Activated effector memory CD4-positive, alpha-beta T cell treated with Interleukin-2 at 50 U/mL for 16 hours (primary cell): ENCODE measurements at places on chromosomes 4 and X.

- no peak for DNase-seq
These were observed 104.4 kb downstream of the HHIP start for GRCh38 chr4:144750348-144750747.

DNA sequence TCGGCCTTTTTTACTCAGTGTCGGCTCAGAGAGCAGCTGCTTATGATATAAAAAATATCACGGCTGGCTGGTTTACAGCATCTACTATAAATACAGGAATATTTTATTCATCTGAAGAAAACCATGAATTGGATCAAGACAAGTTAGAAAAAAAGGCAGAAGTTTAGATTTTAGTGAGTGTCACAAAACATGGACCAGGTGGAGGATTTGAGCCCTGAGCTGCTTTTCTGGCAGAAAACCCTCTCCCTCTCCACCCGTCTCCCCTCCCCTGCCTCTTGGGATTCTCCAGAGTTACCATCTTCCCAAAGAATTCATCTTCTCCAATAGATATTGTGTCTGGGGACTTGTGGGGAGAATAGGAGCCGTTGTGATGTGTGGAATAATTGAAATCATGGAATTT lies 142.8 kb upstream of the RAI2 start:
- DNase-seq: no peak

DNA sequence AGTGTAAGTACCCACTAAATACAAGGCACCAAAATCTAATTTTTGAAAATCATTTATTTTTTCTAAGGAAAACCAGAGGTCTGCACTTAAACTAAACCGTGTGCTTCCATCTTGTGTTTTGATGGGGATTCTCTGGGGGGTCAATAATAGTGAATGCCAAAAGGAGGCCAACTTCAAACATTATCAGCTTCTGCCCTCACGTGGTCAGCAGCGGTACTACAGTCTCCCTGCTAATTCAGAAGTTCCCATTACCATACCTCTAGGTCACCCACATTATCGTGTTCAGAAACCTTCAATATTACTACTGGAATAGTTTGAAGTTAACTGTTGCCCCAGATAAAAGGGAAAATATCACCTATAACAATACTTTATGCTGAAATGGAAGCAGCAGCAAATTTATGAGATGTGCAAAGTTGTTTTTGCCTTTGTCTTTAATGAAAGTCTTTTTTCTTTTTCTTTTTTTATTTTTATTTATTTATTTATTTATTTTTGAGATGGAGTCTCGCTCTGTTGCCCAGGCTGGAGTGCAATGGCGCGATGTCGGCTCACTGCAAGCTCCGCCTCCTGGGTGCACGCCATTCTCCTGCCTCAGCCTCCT lies 17.3 kb downstream of the CTPS2 start:
- peak; percentile 25 for DNase-seq

DNA sequence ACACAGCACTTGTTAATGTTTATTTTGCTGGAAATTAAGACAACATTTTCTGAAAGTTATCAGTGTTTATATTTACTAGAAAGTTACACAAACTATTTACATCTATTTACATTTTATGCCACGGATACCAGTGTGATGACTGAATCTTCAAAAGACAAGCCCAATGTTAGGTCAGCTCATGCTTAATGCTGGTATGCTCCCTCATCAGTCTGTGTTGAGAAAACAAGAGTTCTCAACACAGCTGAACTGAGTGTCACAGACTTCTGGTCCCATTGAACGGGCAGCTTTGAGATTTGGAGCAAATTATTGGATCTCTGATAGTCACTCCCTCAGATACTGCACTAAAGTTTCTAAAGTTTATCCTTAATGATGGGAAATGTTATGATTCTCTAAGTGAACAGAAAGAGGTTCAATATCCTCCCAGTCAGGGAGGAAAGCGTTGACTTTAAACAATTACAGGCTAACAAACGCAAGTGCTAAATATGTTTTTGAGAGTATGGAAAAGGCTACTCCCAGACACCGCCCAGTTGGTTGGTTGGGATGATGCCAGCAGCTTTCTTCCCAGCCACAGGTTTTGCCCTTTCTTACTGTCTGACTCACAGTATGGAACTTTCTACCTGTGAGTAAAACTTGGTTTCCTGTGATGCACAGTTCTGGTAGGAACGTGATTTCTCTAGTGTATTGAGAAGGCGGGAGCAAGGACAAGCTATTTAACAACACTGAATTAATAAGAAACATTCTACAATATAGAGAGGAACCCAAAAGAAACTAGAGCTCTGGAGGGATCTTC lies 1293.6 kb upstream of the TENM3 start:
- DNase-seq: no peak

DNA sequence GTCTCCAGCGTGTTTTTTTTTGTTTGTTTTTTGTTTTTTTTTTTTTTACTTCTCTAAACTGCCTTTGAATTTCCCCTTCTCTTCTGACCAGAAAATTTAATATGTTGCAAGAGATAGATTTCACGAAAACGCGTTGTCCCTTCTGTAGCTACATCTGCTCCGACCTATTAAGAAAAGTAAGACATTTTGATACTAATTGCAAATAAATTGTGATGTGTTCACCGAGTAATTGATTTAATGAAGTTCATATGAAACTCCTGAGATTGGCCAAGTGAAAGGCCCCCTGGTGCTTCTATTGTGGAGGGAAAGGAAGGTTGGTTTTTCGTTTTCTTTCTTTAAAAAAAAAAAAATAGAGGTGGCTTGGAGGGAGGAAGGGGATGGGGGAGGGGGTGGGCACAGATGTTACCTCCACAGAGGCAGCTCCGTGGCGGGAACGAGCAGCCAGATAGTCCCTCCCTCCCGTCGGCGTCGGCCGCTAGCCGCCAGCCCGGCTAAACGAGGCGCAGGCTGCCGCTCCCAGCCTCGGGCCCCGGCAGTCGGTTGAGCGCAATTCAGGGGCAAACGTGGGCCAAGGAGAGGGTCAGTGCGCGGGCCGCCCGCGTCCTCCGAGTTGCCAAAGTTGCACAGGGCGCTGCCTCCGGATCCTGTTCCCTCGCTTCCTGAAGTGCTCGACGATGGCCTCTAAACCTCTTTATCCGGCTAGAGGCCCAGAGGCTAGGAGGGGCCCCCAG lies 139.1 kb upstream of the ZIC3 start:
- DNase-seq: no peak

GRCh38 chrX:102835504-102836146 lies 101.4 kb upstream of the RAB40AL start:
- no peak for DNase-seq

DNA sequence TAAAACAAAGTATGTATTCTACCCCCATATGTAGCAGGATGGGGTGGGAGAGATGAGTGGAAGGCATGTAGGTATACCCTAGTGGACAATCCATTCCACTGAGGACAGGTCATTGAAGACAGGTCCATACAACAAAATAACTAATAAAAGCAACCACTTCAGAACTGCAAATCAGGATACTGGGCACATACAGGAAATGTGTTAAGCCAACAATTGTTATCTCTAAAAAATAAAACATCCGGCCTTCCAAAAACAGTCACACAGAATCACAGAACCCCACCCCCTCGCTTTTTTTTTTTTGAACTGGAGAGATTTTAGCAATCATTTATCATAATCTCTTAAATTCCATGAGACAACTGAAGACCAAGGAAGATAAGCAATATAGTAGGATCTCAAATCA lies 112.9 kb downstream of the FRYL start:
- no peak for DNase-seq

- no peak for DNase-seq
These were observed 96.3 kb upstream of the ENPP6 start for GRCh38 chr4:184313702-184314659.

DNA sequence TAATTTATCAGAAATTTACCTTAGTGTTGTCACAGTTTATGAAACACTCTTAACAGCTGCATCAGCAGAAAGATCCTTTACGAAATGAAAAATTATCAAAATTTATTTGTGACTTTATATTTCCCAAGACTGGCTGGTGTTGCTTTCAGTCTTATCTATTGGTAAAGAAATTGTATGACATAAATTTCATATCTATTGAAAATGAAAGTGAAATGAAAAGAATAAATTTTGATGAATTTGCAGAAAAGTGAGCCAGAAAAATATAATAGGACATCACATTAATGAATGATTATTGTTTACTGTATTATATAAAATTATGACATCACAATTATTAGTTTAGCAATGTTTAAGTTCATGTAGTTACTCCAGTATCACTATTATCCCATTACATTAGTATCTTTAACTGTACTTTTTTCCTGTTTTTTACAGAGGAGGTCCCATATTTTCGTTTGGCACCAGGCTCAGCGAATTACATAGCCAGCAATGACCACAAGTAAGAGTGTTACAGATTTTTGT lies 13.2 kb upstream of the TMEM165 start:
- no peak for DNase-seq

- no peak for DNase-seq
These were observed 116.4 kb upstream of the NKX1-1 start for GRCh38 chr4:1522606-1523005.

- no peak for DNase-seq
These were observed 26.7 kb downstream of the HDAC8 start for GRCh38 chrX:72545990-72546389.

DNA sequence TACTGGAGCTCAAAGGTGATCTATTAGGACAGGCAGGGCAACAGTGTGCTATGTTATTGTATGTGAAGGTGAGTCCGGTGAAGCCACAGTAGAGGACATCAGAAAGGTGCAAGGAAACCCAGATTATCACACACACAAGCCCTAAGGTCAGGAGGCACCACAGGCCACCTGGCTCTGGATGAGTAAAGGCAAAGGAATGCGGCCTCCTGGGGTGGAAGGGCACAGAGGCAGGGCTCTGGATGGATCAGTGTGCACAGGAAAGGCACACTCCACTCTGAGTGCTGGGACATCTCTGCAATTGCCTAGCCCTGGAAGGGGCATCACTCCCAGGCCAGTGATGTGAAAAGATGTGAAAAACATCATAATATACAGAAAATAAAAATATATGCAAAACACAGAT lies 683.5 kb downstream of the TRIML1 start:
- DNase-seq: no peak

DNA sequence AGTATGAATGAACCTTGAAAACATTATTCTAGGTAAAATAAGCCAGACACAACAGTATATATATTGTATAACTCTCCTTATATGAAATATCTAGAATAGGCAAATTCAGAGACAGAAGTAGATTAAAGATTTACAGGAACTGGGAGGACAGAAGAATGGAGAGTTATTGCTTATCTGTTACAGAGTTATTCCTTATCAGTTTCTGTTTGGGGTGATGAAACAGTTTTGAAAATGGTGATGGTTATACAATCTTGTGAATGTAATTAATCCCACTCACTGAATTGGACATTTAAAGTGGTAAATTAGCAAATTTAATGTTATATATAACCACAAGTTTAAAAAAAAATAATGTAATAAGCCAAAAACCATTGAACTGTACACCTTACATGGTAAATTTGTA lies 14.5 kb upstream of the EXOC1 start:
- no peak for DNase-seq

DNA sequence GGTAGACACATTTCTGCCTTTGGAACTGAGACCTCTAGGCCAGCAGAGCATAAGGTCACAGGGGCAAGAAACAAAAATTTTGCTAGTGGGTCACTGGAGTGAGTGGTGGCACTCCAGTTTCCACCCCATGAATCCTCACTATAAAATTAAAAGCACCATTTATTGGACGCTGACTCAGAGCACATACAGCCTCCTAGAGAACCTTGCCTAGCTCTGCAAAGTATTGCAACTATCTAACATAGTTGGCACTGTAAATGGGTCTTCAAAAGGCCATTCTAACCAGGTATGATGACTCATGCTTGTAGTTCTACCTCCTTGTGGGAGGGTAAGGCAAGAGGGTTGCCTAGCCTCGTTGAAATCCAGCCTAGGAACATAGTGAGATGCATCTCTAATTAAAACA lies 25.1 kb downstream of the RRAGB start:
- no peak for DNase-seq

DNA sequence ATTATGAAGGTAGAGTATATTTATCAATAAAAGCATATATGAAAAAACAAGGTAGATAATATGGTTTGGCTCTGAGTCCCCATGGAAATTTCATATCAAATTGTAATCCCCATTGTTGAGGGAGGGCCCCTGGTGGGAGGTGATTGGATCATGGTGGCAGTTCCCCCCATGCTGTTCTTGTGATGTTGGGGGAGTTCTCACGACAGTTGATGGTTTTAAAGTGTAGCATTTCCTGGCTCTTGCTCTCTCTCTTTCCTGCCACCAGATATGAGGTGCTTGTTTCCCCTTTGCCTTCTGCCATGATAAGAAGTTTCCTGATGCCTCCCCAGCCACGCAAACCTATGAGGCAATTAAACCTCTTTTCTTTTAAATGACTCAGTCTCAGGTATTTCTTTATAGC lies 260.4 kb downstream of the PPARGC1A start:
- DNase-seq: no peak

- no peak for DNase-seq
These were observed 10.3 kb downstream of the HADH start for GRCh38 chr4:107999932-108000539.

DNA sequence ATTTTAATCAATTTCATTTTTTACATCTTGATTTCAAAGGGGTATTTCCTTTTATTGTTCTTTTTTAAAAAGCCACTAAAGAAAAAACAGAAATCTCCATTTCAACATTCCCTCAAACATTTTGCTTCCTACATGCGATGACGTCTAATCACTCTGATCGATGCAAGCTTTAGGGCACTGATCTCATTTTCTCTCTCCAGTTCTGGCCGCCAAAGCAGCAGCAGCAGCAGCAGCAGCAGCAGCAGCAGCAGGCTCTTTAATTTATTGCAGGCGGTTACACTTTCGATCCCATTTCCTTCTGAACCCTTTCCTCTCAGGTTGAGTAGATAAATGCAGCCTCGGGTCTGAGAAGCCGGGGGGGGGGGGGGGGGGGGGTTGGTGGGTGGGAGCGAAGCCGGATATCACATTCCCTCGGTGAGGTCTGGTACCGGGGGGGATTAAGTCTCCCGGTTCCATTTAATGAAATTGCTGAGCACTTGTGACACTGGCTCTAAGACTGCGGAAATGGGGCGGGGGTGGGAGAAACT lies 3.4 kb upstream of the PCDH7 start:
- DNase-seq: no peak

DNA sequence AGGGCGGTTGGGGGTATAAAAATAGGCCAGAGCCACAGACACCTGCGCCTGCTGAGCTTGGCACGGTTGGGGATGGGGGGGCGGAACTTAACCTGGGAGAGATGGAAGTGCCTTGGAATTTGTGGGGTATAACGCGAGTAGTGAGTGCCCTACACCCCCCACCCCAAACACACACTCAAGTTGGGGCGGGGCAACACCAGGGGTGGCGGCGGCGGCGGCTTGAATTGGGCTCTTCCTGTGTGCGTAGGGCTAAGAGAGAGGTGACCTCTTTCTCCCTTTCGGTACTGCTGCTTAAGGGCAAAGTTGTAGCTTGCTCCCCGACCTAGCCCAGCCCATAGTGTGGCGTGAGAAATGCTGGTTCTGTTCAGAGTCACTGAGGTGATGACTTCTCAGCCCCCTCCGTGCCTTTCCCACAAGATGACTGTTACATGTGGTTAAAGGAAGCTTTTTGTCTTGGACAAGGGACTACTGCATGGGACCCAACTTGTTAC lies 839 bp downstream of the STK26 start:
- peak; percentile 27 for DNase-seq

DNA sequence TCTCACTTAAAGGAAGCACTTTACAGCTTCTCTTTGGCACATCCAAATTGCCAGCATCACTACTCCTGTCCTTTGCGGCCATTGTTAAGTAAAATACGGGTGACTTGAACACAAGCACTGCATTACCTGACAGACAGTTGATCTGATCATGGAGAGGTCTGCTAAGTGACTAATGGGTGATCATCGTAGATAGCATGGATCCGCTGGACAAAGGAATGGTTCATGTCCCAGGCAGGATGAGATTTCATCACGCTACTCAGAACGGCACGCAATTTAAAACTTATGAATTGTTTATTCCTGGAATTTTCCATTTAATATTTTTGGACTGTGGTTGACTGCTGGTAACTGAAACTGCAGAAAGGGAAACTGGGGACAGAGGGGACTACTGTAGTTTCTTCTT lies 94.1 kb downstream of the NEUROG2 start:
- DNase-seq: no peak
